Immature natural killer cell (primary cell): ENCODE measurements at places on chromosomes 11 and 22.
A peak's percentile ranks its signal among the peaks of the same experiment; 100 is the strongest.

DNA sequence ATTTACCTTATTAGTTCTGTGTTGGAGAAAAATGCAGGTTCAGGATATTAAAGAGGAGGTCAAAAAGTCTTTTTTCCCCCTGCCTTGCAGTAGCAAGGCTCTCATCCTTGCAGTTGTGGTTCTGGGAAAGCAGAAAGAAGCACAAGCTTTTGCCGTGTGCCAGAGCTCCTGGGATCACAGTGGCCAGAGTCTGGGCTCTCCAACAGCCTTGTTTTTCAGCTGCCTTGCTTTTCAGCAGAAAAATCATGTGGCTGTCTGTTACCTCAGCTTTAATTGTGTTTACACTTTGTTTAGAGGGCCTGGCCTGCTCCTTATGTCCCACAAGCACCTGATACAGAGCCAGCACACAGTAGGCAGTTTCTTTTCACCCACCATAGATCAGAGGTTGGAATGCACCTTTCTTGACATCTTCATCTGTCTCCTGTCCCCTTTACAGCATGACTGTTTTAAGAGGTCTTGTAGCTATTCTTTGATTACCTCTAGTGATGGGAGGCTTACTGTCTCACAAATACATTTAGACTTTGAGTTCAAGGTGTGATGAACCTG lies 67.5 kb downstream of the TEAD1 start:
- no peaks in the 10 kb centered on the region for H3K36me3 ChIP-seq
- H3K27ac ChIP-seq, result no peak overlapping the region
- no peaks in the 10 kb centered on the region for H3K4me1 ChIP-seq
- no peak for DNase-seq
- peaks cover 13% of the 10 kb centered on the region for H3K27me3 ChIP-seq

DNA sequence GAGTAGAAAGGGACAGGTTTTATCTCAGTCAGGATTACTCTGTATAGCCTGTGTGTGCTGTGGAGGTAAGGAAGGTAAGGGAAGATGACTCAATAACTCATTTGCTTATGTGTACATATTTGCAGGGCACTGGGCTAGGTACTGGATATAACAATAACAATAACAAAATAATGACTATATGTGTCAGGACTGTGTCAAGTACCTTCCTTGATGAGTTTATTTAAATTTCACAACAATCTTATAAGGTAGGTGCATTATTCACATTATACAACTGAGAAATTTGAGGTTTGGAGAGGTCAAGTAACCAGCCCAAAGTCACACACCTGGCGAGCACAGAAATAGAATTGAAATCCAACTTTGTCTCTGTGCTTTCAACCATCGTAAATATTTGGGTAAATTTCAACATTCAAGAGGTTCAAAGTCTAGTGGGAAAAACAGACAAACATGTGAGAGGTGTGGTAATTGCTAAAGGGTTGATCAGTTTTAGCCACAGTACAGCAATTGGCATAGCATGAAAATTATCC lies 131.8 kb downstream of the APIP start:
- no peak for DNase-seq
- peaks cover under 1% of the 10 kb centered on the region for H3K27me3 ChIP-seq
- H3K4me3 ChIP-seq, result no peak overlapping the region
- H3K27ac ChIP-seq, result no peak overlapping the region
- no peaks in the 10 kb centered on the region for H3K36me3 ChIP-seq

DNA sequence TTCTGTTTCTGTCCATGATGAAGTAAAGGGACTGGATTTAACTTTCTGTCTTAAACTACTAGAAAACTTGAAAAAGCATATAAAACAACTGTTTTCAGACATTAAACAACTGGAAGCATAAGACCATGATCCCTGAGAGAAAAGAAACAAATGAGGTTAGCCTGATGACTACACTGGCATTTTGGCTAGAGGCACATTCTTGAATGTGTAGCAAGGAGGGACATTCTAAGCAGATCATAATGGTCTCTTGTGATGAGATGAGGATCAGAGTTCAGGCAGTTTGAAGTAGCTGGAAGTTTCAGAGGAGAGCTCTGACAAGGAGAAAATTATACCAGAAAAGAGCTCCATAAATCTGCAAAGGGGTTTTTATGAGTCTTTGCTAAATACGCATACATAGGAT lies 75.4 kb downstream of the AASDHPPT start:
- DNase-seq, result no peak
- no peaks in the 10 kb centered on the region for H3K27me3 ChIP-seq
- H3K36me3 ChIP-seq, result no peaks in the 10 kb centered on the region
- no peak overlapping the region for H3K27ac ChIP-seq
- H3K4me1 ChIP-seq, result no peaks in the 10 kb centered on the region
- H3K4me3 ChIP-seq, result no peak overlapping the region

- peaks cover 14% of the 10 kb centered on the region for H3K27me3 ChIP-seq
- no peak overlapping the region for H3K4me3 ChIP-seq
- peaks cover 14% of the 10 kb centered on the region for H3K4me1 ChIP-seq
Observed at GRCh38 chr11:9367551-9367950, 16.9 kb upstream of the IPO7 start.

DNA sequence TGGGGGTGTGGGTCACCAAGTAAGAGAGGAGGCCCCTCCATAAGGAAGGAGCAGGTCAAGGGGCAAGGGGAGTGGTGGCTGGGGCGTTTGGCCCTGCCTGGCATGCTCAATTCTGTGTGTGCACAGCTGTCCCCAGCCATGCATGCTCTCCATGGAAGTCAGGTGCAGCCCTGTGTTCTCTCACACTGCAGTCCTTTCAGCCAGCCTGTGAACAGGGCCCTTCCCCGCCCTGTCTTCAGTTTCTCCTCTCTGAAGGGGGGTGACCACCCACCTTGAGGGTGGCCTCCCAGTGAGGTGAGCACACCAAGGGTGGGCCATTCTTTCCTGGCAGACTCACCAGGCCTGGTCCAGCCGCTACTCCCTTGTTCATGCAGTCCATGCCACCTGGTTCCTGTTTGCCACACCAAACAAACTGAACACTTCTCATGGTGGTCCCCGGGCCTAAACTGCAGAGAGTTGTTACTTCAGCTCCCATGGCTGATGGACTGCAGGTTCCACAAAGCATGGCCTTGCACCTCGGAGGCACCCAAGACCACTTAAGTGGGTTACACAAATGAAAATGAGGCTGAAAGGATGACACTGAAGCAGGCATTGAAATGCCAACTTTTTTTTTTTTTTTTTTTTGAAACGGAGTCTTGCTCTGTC lies 1.7 kb upstream of the CHCHD10 start:
- no peak for DNase-seq
- H3K4me1 ChIP-seq, result peaks cover 38% of the 10 kb centered on the region
- H3K27ac ChIP-seq, result no peak overlapping the region
- H3K4me3 ChIP-seq, result peak overlapping the region; percentile 85
- peaks cover 1% of the 10 kb centered on the region for H3K27me3 ChIP-seq

- no peaks in the 10 kb centered on the region for H3K36me3 ChIP-seq
- peaks cover 7% of the 10 kb centered on the region for H3K4me1 ChIP-seq
- DNase-seq, result peak; percentile 51
- no peak overlapping the region for H3K4me3 ChIP-seq
- H3K27me3 ChIP-seq, result no peaks in the 10 kb centered on the region
Observed at GRCh38 chr11:122628810-122629555, 26.5 kb upstream of the UBASH3B start.

DNA sequence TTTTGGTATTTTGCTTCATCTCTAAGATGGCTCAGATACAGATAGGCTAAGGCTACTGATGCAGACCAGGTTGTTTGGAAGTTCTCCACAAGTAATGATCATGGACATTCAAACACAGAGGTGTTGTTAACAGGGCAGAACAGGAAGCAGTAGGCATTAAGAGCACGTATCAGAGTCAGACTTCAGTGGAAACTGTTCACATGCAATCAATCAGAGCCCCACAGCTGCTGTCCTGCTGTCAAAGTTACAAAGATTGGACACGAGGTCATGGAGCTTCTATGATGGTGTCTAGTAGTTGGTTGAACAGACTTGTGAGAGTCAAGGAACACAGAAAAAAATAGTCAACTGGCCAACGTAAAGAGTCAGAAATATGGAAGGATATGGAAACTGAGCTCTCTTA lies 19.8 kb downstream of the OR10D3 start:
- no peak overlapping the region for H3K4me3 ChIP-seq
- H3K4me1 ChIP-seq, result no peaks in the 10 kb centered on the region
- H3K27ac ChIP-seq, result no peak overlapping the region
- no peaks in the 10 kb centered on the region for H3K36me3 ChIP-seq
- no peaks in the 10 kb centered on the region for H3K27me3 ChIP-seq
- no peak for DNase-seq

GRCh38 chr22:45162531-45162930 lies 1.2 kb upstream of the NUP50 start:
- no peak overlapping the region for H3K27ac ChIP-seq
- peaks cover 53% of the 10 kb centered on the region for H3K4me1 ChIP-seq
- peak overlapping the region; percentile 86 for H3K4me3 ChIP-seq
- peaks cover 13% of the 10 kb centered on the region for H3K27me3 ChIP-seq

DNA sequence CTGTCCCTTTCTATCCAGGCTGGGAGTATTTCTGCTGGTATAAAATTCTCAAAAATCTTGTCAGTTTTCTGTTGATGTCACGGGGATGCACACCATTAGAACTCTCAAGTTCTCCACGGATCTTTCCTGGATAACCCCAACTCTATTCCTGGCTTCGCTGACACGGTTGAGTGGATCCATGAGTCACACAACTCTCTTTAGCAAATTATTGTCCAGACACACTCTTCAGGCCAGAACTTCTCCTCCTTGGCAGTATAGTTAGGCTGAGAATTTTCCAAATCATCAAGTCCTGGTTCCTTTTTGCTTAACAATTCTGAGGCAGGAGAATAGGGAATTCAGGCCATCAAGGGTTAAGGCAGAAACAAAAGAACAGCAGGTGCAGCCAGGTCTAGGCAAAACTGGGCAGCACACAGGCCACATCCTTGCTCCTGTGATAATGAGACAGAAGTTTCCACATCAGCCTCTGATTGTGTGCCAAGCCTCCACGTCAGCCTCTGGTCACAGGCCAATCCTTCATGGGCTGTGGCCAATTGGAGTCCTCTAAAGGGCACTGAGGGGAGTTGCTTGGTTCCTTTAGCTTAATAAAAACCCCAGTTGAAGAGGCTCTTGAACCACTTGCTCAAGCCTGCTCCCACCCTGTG lies 5.7 kb upstream of the ACAT1 start:
- H3K36me3 ChIP-seq, result peaks cover 5% of the 10 kb centered on the region
- no peak overlapping the region for H3K27ac ChIP-seq
- H3K4me3 ChIP-seq, result no peak overlapping the region
- no peaks in the 10 kb centered on the region for H3K27me3 ChIP-seq
- peaks cover 4% of the 10 kb centered on the region for H3K4me1 ChIP-seq

GRCh38 chr11:44597358-44598012 lies 32.0 kb downstream of the CD82 start:
- no peak for DNase-seq
- no peak overlapping the region for H3K4me3 ChIP-seq
- H3K4me1 ChIP-seq, result peaks cover 9% of the 10 kb centered on the region
- peaks cover 2% of the 10 kb centered on the region for H3K27me3 ChIP-seq

- DNase-seq, result no peak
- no peak overlapping the region for H3K4me3 ChIP-seq
- no peaks in the 10 kb centered on the region for H3K4me1 ChIP-seq
- H3K27ac ChIP-seq, result no peak overlapping the region
- no peaks in the 10 kb centered on the region for H3K36me3 ChIP-seq
- H3K27me3 ChIP-seq, result peaks cover 4% of the 10 kb centered on the region
Observed at GRCh38 chr11:32659672-32660071, 76.0 kb downstream of the EIF3M start.

DNA sequence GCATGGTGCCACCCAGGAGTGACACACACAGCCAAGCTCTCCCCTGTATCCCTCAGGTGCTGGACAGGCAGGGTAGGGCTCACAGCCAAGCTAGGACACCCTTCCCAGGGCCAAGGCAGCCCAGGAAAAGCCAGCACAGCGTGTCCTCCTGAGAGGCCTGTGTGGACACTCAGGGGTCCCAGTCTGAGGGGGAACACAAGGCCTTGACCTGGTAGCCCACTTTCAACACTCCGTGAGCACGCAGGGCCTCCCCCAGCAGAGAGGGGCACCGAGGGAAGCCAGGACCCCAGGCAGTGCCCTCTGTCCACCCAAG lies 24.9 kb downstream of the OSBPL5 start:
- peak overlapping the region; percentile 77 for H3K27ac ChIP-seq
- DNase-seq, result no peak
- H3K4me3 ChIP-seq, result no peak overlapping the region
- H3K36me3 ChIP-seq, result peaks cover 6% of the 10 kb centered on the region

- H3K4me1 ChIP-seq, result no peaks in the 10 kb centered on the region
- DNase-seq, result no peak
- peaks cover 5% of the 10 kb centered on the region for H3K27me3 ChIP-seq
- H3K36me3 ChIP-seq, result no peaks in the 10 kb centered on the region
Observed at GRCh38 chr22:45303181-45303580, 6.6 kb upstream of the FAM118A start.

- no peaks in the 10 kb centered on the region for H3K4me1 ChIP-seq
- H3K36me3 ChIP-seq, result no peaks in the 10 kb centered on the region
- no peak overlapping the region for H3K4me3 ChIP-seq
- peak; percentile 17 for DNase-seq
Observed at GRCh38 chr11:60334005-60334620, 7.1 kb downstream of the MS4A6E start.

- peaks cover 22% of the 10 kb centered on the region for H3K36me3 ChIP-seq
- peaks cover 48% of the 10 kb centered on the region for H3K4me1 ChIP-seq
- H3K4me3 ChIP-seq, result no peak overlapping the region
- H3K27me3 ChIP-seq, result no peaks in the 10 kb centered on the region
- no peak for DNase-seq
- no peak overlapping the region for H3K27ac ChIP-seq
Observed at GRCh38 chr11:102361086-102362031, 14.3 kb downstream of the BIRC2 start.

DNA sequence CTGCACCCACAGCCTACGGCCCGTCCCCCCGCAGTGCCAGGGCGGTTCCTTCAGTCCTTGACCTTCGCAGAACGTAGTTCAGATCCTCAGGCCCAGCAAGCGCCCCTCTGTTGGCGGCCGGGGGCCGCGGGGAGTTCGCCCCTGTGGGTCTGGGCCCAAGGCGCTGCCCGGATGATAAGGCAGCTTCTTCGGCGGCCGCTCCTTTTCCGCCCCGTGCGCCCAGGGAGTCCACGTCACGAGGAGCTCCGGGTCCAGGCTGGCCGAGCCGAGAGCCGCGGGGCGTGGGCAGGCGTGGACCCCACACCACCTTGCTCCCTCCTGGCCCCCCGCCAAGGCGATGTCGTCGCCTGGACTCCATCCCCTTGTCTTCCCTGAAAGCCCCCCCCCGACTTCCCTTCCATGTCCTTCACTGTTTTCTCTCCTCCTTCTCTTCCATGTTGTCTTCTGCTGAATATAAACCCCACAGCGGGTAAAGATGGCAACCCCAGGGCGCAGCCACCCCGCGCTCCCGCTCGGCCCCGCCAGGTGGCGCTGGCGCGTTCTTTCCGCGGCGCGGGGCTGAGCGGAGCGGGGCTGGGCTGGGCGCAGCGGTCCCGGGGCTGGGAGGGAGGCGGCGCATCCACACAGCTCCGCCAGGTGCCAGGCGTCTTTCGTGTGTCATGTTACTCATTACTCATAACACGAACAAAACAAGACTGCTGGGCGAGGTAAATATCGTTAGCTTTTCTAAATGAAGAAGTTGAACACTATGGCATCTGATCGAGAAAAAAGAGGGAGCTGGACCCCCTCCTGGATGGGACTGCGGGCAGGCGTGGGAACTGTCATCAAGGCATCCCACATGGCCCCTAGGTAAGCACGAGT lies 321.0 kb downstream of the NTM start:
- no peak overlapping the region for H3K4me3 ChIP-seq
- H3K4me1 ChIP-seq, result peaks cover 8% of the 10 kb centered on the region
- no peaks in the 10 kb centered on the region for H3K36me3 ChIP-seq
- no peak for DNase-seq
- H3K27ac ChIP-seq, result no peak overlapping the region
